ENCODE measurements at places on chromosomes 2 and 18. TPM values are rescaled to one million over a fixed set of nuclear protein-coding genes. Genes with fewer than 3 reads are reported as not detected.

KCNJ3 gene
- total RNA-seq: not detected

TRIM43 gene
- total RNA-seq: not detected

SPR gene
- total RNA-seq: 13.7 TPM

GCKR gene
- 13.2 TPM for total RNA-seq

UGT1A6 gene
- not detected for total RNA-seq

HNMT gene
- 129 TPM for total RNA-seq

LHCGR gene
- 1.7 TPM for total RNA-seq

GNAL gene
- total RNA-seq: 4.4 TPM

SCN1A gene
- not detected for total RNA-seq

CMPK2 gene
- 7.1 TPM for total RNA-seq

SLC25A52 gene
- not detected for total RNA-seq

ARHGAP28 gene
- 19.3 TPM for total RNA-seq

DSG3 gene
- total RNA-seq: not detected

ANKRD29 gene
- 15.6 TPM for total RNA-seq

TXNDC2 gene
- total RNA-seq: 0.15 TPM

IMP4 gene
- 74.0 TPM for total RNA-seq

CYP27A1 gene
- 31.7 TPM for total RNA-seq

CNGA3 gene
- total RNA-seq: 0.05 TPM

PECR gene
- 15.0 TPM for total RNA-seq

EMX1 gene
- total RNA-seq: not detected

ITGB6 gene
- total RNA-seq: not detected

VWA3B gene
- 0.56 TPM for total RNA-seq

DYNAP gene
- total RNA-seq: not detected

EML6 gene
- 0.22 TPM for total RNA-seq

Data from ovary (tissue), 10 donors.